Stimulated activated CD8-positive, alpha-beta memory T cell treated with anti-CD3 and anti-CD28 coated beads, Interleukin-4, amount 100 ng/mL, for 1 hour (primary cell): ENCODE measurements at places on chromosomes 3 and 15.

DNA sequence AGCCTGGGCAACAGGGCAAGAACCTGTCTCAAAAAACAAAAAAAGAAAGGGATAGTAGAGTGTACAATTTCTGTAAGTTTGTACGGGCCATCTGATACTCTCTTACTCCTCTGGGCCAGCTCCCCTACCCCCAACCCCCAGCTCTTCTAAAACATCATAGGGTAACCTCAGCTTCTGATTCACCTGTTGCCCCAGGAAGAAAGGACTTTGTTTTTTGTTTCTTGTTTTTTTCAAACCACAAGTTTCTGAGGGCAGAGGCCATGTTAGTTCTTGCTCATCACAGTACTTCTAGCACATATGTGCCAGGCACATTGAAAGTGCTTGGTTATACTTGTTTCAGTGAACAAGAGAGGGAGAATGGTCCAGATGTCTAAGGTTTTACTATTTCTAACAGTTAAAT lies 20.2 kb downstream of the ATOSA start:
- DNase-seq: no peak

GRCh38 chr3:9032231-9032777 lies 69.0 kb upstream of the RAD18 start:
- no peak for DNase-seq

DNA sequence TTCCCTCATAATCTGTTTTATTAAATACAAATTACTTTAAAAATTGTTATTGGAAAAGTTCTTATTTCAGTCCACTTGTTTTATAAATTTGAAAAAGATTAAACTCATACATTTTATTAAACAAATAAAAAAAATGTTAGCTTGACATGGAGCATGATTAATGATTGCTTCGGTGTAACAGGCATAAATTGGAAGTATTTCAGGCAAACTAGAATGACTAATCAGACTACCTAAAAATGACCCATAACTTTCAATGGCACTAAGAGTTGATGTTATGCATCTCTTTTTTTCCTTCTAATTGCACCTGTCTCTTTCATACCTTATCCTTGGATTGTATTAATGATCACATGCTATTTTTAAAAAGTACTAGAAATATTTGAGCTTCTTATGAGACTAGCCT lies 343.3 kb downstream of the ZNF385D start:
- DNase-seq: no peak

DNA sequence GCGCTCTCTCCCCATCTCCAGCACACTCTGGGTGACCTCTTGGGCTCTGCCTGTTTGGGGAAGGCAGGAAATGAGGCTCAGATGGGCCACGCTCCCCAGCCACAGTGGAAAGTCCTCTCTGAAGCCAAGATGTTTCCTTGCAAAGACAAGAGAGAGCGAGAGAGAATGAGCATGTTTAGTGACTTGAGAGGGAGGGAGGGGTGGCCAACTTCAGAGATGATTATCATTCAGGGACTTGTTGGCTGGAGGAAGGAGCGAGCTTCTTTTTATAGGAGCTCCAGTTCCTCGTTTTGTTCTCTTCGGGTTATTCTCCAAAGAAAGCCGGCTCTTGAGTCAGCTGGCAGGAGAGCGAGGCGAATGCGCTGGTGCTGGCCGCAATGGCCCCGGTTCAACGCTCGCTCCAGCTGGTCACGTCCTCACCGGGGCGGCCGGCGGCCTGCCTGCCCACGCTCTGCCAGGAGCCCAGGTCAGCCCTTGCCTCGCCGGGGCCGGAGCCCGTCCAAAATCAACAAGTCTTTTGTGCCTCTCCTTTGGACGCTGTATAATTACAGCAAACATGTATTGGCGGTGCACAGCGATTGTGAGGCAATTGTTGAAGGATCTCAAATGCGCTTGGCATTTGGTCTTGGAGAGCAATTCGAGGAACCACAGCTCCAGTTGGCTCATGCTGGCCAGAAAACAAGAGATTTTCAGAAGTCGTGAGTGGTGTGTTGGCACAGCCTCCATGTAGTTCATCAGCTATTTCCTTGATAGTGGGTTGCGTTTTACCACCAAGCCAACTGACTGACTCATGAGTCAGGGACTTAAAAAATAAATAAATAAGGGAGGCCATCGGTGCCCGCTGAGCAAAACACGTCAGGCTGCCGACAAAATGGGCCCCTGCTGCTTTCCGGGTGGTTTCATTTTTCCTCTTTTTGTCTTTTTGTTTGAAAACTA lies 288.6 kb downstream of the UACA start:
- DNase-seq: peak; percentile 34

- DNase-seq: no peak
Measured at GRCh38 chr3:67517781-67518180, 136.6 kb downstream of the SUCLG2 start.

DNA sequence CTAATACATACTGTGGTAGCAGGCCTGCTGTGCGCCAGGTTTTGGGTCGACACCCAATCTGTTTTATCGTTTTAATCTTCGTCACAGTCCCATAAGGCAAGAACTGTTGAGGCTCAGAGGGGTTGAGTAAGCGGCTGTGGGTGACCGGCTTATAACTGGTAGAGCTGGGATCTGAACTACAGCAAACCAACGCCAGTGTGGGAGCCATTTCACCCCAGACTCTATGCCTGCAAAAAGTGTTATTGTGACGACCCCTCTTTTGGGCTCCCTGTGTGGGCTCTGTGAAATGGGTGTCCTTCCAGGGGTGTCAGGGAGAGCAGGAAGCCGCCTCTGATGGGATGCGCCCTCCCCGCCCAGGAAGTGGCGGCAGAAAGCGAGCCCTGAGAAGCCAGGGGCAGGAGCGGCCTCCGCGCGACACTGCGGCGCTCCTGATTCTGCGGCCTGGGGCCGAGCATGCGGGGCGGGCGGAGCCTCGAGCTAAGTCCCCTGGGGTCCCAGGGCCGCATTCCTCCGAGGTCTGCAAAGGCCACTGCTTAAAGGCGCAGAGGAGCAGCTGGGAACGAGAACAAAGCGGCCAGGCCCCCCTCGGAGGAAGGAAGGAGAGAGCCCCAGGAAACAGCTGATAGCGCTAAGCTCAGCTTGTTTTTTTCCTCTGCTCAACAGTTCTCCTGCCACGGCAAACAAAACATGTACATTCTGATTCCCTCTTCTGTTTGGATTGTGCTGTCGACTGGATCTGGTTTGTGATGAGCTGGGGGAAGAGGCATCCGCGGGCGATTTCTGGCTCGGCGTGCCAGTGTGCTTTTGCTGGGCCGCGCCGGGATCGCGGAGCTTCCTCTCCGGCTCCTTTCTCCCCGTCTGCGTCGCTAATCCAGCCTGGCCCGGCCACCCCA lies 33.9 kb downstream of the GRK7 start:
- peak; percentile 7 for DNase-seq

DNA sequence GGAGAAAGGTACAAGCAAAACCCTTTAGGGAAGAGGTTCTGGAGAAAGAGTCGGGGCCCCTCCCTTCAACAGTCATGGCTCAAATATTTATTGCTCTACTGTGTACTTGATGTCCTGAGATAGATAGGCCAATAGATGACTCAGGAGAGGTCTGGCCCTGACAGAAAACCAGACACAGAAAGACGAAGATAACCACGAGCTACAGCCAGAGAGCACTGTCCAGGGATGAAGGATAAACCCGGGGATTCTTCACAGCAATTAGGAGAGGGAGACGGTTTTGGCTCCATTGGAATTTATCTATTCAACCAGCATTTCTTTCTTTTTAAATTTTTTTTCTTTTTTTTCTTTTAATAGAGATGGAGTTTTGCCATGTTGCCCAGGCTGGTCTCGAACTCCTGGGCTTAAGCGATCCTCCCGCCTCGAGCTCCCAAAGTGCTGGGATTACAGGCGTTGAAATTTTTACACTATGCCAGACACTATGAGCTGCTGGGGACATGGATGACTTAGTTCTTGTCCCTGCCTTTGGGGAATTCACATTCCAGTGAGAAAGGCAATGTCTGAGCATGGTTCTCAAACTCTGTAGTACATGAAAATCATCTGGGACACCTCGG lies 4.6 kb upstream of the CIDEC start:
- no peak for DNase-seq

GRCh38 chr3:120451806-120452205 lies 1.0 kb upstream of the FSTL1 start:
- DNase-seq: no peak

GRCh38 chr3:54986294-54986693 lies 58.4 kb upstream of the LRTM1 start:
- no peak for DNase-seq

DNA sequence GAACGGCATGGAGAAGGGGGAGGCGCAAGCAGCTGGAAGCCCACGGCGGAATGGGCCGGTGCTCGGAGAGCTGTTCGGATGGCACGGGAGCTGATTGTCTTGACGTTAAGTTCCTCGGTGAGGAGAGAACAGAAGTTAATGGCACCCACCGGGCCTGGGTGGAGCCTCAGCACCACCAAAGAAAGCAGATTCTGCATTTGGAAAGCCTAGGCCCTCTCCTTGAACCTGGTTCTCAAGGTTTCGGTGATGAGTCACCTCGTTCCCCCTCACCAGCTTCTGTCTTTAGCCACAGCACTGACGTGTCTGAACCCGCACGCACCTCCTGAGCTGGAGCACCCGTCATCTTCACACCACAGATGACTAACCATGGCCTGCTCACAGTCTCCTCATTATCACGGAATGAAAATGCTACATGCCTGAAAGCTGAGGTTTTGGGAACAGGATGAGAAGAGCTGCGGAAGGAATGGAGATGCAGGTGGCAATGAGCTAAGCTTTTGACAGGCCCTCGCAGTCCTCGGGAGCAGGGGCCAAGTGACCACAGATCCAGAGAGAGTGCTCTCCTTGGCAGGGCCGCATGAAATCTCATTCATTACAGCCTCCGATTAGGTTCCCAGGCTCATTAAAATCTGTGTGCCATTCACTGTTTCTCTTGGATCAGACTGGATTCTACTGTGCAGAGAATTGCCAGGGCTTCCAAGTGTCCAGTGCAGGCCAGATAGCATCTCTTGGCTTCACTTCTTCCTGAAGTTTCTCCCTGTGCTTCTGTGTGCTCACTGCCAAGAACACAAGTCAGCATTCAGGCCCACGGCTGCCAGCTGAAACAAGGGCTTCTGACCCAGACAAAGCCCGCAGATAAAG lies 96.3 kb upstream of the DLG1 start:
- no peak for DNase-seq

DNA sequence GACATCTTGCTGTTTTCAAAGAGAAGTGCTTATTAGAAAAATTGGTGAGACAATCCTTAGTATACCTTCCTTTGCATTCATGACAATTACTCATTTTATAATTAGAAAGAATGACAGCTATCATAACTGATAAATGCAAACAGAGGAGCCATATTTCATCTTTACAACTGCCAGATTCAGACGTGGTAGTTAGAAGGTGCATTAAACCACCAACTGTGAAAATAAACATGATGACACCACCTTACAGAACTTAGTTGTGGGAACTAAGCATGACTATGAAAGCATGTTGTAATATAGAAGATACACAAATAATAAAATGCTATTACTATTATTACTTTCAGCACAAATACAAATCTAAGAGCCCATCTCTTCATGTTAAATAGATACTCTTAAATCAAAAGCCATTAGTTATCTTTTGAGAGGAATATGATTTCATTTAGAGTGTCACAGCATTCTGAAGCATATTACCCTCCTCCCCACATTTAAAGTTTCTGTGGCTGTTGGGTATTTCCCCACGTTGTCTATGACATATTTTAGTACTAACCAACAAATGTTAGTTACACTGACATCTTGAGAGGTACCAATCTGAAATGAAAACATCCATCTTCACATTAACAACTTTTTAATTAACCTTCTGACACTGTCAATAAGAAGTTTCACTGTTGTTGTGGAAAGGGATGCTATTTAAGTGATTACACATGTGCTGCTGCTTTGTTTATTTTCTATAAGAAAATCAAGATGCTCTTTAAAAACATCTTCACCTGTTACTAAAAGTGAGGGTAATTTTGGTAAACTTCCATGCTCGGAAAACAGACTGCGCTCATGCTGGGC lies 163.8 kb downstream of the LSAMP start:
- no peak for DNase-seq
